Hepatocyte (in vitro differentiated cells): ENCODE measurements at places on chromosomes 7 and 10. TPM values are rescaled to one million over a fixed set of nuclear protein-coding genes. Genes with fewer than 3 reads are reported as not detected.

DNA sequence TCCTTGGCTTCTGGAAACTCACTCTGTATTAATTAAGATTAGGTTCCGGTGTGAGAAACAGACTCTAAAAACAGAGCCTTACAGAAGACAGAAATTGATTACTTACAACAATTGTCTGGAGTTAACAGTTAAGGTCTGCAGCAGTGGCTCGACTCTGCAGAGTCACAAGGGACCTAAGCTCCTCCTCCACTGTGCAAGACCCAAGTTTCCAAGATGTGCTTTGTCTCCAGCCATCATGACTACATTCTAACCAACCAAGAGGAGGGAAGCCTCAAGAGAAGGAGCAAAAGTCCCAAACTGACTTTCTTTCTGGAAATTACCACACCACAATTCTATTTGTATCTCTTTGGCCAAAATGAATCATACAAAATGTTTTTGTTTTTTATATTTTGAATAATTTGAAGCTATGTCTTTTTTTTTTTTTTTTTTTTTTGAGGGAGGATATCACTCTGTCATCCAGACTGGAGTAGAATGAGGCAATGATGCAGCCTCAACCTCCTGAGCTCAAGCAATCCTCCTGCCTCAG is 14.2 kb upstream of the ODAD2 start:
- no peak for DNase-seq
- no peaks in the 10 kb centered on the region for H3K36me3 ChIP-seq
- no peak overlapping the region for H3K4me3 ChIP-seq

Gene NKX2-3
- total RNA-seq, result 0.17 and 0.24 TPM in 2 replicates

DNA sequence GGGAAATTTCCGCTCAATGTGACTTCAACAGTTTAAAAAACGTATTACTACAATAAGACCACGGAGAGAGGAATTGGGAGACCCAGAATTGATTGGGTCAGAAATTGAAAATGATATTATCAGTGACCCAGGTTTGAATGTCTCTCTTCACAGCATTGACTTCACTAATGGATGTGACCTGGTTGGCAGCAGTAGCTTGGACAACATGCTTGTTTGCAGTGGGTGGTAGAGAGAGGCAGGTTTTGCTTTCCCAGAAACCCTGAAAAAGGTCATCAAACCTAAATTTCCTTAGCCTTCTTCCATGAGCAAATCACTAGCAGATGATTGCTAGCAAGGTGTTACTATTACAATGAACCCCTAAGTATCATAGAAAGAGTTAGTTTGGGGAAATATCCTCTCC is 89.7 kb upstream of the ANTXRL start:
- no peak overlapping the region for H3K4me3 ChIP-seq
- H3K4me1 ChIP-seq, result no peaks in the 10 kb centered on the region
- H3K27me3 ChIP-seq, result no peaks in the 10 kb centered on the region
- no peak overlapping the region for H3K27ac ChIP-seq

Gene TRA2A
- 41.0 and 57.2 TPM in 2 replicates for total RNA-seq

- DNase-seq, result no peak
- no peak overlapping the region for H3K27ac ChIP-seq
- H3K36me3 ChIP-seq, result no peaks in the 10 kb centered on the region
- H3K27me3 ChIP-seq, result no peaks in the 10 kb centered on the region
- peaks cover 5% of the 10 kb centered on the region for H3K4me1 ChIP-seq
These were observed 17.4 kb upstream of the KNDC1 start for GRCh38 chr10:133142523-133143199.

DNA sequence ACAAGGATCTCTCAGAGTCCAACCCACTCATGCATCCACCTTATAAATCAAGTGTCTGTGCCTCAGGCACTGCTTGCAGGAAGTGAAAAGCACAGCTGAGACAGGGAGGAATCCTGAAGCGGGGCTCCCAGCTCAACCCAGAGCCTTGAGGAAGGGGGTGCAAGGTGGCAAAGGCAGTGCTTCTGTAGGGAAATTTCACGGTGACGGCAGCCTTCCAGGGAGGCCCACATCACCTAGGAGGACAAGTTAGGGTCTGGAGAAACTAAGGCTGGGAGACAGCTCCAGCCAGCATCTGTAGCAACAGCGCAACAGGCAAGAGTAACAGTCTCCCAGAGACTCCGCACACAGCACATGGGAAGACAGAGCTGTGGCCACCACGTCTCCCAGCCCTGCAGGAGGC is 2.7 kb downstream of the AOC1 start:
- no peak for DNase-seq
- H3K27me3 ChIP-seq, result no peaks in the 10 kb centered on the region
- H3K27ac ChIP-seq, result no peak overlapping the region
- H3K4me1 ChIP-seq, result peaks cover 7% of the 10 kb centered on the region

- H3K27ac ChIP-seq, result no peak overlapping the region
- DNase-seq, result no peak
- H3K4me3 ChIP-seq, result no peak overlapping the region
These were observed 171.7 kb upstream of the FAM171A1 start for GRCh38 chr10:15542817-15543216.

DNA sequence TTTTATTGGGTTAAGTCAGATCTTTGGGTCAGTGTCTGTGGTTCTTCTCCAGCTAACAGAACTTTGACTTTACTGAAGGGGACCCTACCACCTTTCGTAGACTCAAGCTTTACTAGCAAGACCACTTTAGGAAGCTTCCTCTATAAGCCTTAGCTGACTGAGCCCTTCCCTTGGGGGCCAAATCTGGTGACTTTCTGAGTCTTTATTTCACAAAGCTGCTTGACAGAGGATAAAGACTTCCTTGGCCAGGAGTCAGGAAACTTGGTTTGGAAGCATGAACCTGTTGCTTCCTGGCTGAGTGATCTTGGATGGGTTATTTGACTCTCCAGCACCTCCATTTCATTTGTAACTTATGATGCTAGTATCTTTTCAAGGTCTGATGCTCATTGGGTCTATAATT is 466.7 kb downstream of the TYW1 start:
- H3K4me3 ChIP-seq, result no peak overlapping the region
- H3K36me3 ChIP-seq, result no peaks in the 10 kb centered on the region
- H3K4me1 ChIP-seq, result peaks cover 10% of the 10 kb centered on the region
- DNase-seq, result no peak

GRCh38 chr7:156590212-156590611 is 50.4 kb upstream of the RNF32 start:
- H3K4me1 ChIP-seq, result no peaks in the 10 kb centered on the region
- H3K27me3 ChIP-seq, result no peaks in the 10 kb centered on the region
- DNase-seq, result no peak
- no peak overlapping the region for H3K27ac ChIP-seq
- no peaks in the 10 kb centered on the region for H3K36me3 ChIP-seq

GRCh38 chr7:121084256-121084655 is 95.7 kb downstream of the CPED1 start:
- no peak overlapping the region for H3K4me3 ChIP-seq
- H3K27ac ChIP-seq, result no peak overlapping the region
- no peak for DNase-seq
- H3K36me3 ChIP-seq, result no peaks in the 10 kb centered on the region
- H3K27me3 ChIP-seq, result no peaks in the 10 kb centered on the region
